Stimulated activated CD8-positive, alpha-beta memory T cell treated with anti-CD3 and anti-CD28 coated beads, Interleukin-2, amount 100 ng/mL, for 48 hours (primary cell): ENCODE measurements at places on chromosomes 7 and 10.

GRCh38 chr7:31340051-31340450, 475 bp downstream of the NEUROD6 start:
- DNase-seq, result no peak

DNA sequence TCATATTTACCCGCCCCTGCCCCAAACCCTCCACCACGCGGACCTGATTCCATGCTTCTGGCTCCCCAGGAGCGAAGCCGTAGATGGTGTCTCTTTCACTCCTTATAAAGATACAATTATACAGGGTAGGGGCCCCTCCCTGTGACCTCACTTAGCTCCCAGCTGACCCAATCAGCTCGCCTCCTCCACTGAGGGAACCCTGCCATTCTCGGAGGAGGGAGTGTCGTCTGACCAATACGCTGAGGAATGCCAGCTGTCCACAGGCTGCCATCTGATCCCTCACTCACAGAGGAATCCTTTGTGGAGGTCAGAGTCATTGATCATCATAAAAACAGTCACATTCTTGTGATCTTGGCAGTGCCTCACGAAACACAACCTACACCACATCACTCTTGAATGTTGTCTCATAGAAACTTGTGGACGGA, 67.5 kb upstream of the INSIG1 start:
- DNase-seq, result no peak

- no peak for DNase-seq
Observed at GRCh38 chr7:102287111-102287980, 678 bp downstream of the SH2B2 start.

GRCh38 chr10:103854686-103855391, 537 bp downstream of the SH3PXD2A start:
- DNase-seq, result no peak

GRCh38 chr7:1632506-1632905, 37.6 kb upstream of the ELFN1 start:
- DNase-seq, result no peak

DNA sequence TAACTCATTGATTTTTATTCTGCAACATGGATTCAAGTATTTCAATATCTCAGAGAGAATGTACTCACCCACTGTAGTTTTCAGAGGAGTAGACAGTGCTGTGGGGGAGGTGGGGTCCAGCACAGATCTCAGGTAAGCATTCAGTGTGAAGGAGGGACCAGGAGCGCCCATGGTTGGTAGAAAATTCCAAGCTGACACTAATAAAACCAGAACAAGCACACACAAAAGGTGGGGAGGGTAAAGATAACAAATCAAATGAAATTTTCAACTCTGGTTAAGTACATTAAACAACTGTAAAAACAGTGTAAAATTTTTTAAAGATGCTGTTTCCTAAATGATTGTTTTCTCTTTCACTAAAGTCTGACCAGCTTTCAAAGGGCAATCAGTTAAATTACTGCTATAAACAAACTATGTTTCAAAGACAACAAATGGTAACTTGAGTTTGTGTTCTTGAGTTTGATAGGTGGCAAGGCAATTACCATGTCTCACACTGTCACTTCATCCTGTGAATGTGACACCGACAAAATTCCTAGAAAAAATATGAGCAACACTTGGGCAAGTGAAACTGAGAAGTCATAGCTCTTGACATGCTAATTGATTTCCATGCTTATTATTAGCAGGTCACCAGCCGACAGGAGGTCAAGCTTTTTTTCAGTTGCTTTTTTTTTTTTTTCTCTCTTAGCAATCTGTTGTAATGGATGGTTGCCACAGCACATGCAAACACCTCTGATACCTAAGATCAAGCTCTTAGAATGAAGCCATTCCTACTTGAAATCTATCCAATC, 205.8 kb upstream of the SLC26A5 start:
- no peak for DNase-seq

- DNase-seq, result no peak
Observed at GRCh38 chr10:11409357-11409756, 202.1 kb downstream of the USP6NL start.

- no peak for DNase-seq
Observed at GRCh38 chr7:33400214-33400538, 270.8 kb downstream of the BBS9 start.

- no peak for DNase-seq
Observed at GRCh38 chr7:151695951-151696541, 176.4 kb upstream of the RHEB start.

- DNase-seq, result no peak
Observed at GRCh38 chr7:85426487-85426960, 239.7 kb upstream of the SEMA3D start.
